ENCODE measurements at places on chromosomes 4 and X.

DNA sequence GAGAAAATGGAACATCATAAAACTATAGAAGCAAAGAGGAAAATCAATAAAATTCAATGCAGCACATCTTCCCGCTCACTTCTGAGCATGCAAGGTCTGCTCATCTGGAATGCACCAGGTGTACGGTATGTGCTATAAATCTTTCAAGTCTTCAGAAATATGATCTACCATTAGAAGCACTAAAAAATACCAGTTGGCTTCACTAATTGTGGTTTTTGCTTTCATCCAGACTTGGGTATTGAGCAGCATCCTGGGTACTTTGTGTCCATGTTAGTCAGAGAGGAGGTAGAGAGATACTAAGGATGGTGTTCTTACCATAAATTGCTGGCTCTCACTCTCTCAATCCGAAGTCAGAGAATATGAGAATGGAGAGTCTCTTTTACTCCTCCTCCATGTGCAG is 477.1 kb downstream of the PPARGC1A start:
- DNase-seq: no peak

DNA sequence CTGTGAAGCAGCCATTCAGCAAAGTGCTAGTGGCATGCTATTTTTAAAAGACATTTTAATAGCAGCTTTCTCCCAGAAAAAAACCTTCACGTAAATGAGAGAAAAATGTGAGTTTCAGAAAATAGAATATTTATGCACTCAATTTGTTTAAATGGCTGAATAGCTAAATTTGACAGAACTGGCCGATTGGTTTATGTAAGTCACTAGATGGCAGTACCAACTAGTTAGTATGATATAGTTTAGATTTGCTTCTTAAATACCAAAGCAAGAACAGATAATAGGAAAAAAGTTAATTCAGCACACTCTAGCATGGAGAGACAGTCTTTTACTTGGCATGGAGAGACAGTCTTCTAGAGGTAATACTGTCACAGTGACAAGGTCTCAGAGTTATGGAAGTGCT is 250.1 kb downstream of the SNCA start:
- DNase-seq: peak; percentile 28

GRCh38 chrX:68844581-68844980 is 15.8 kb downstream of the EFNB1 start:
- no peak for DNase-seq

- no peak for DNase-seq
Measured at GRCh38 chrX:38652934-38653442, 91.6 kb downstream of the TSPAN7 start.

- no peak for DNase-seq
Measured at GRCh38 chrX:40304115-40304514, 206.4 kb upstream of the BCOR start.

- DNase-seq: no peak
Measured at GRCh38 chr4:185566425-185566824, 31.1 kb upstream of the PDLIM3 start.

- no peak for DNase-seq
Measured at GRCh38 chr4:78342125-78342524, 209.4 kb upstream of the ANXA3 start.

- DNase-seq: no peak
Measured at GRCh38 chrX:18757956-18758932, 50.8 kb downstream of the PPEF1 start.

- DNase-seq: no peak
Measured at GRCh38 chr4:2402048-2402842, 16.2 kb downstream of the ZFYVE28 start.

DNA sequence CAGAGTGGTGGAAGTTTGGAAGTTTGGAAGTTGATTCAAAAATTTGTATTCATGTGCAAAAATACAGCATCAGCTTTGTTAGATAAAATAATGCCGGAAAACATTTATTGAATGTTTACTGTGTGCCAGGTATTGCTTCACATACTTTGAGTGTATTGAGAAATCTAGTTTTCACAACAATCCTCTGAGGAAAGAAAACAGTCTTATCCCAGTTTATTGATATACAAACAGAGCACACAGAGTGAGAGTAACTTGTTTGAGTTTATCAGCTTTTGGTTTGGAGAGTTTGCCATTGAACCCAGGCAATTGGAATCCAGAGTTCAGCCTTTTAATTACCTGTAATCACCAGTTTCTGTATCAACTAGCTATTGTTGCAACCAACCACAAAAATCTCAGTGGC is 127.2 kb upstream of the RPS6KA3 start:
- DNase-seq: no peak

DNA sequence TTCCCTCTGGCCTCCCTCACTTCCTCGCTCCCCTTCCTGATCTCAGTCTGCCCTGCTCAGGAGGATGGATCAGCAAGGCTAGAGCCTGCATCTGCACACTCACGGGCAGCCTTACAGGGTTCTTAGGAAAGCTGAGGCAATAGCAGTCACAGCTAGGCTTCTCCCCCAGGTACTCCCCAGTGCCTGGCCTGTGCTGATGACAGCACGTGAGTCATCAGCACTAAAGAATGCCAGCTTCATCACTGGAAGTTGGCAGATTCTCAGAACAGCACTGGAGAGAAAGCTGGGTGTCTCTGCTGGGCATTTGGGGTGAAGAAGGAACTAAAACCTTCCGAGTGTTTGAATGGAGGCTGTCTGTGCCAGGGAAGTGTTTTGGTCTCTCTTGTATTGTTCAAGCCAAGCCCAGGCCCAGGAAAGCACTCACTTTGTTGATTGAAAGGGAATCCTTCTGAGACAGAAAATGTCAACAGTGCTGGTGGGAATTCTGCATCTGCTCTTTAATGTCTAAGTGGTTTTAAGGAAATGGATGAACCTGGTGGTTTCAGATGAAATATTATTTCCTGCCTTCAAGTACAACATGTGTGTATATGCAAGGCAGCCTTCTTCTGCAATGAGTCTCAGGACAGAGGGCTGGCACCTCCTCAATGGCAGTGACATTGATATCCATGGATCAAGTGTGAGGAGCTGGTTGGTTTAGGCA is 73.0 kb upstream of the SCOC start:
- peak; percentile 12 for DNase-seq

DNA sequence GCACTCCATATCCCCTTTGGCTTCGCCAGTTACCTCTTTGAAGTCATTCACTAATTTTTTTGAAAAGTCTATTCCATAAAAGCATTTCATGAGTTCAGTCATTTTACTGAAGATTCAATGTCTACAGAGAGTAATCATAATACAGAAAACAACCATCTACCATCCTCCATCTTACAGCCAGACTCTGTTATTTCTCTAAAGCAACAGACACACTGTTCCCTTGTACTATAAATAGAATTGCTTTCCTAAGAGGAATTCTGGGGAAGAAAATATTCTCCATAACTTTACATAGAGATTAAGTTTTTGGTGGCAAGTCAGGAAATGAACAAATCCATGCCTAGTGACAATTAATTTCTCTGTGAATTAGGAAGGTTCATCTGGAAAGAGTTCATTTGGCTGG is 37.0 kb downstream of the XK start:
- DNase-seq: no peak

- no peak for DNase-seq
Measured at GRCh38 chrX:72683631-72684030, 30.5 kb downstream of the PHKA1 start.

- DNase-seq: no peak
Measured at GRCh38 chrX:68648960-68649359, 1.5 kb downstream of the STARD8 start.

- DNase-seq: no peak
Measured at GRCh38 chr4:162837241-162837640, 329.4 kb downstream of the NAF1 start.

- no peak for DNase-seq
Measured at GRCh38 chr4:76896614-76897535, 1.1 kb downstream of the SOWAHB start.

GRCh38 chr4:98539299-98539698 is 119.1 kb downstream of the TSPAN5 start:
- DNase-seq: peak; percentile 31

DNA sequence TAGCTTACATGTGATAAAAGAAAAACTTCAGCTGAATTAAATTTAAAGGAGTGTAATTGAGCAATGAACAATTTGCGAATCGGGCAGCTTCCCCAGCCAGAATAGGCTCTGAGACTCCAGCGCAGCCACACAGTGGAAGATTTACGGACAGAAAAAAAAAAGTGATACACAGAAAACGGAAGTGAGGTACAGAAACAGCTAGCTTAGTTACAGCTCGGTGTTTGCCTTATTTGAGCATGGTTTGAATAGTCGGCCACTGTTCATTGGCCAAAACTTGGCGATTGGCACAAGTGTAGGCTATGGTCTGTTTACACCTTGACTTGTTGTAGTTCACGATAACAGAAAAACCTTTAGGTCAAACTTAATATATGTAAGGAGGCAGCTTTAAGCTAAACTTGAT is 16.7 kb upstream of the SUPT20HL1 start:
- no peak for DNase-seq

GRCh38 chr4:49032440-49033161 is 46.5 kb downstream of the CWH43 start:
- DNase-seq: peak; percentile 26

DNA sequence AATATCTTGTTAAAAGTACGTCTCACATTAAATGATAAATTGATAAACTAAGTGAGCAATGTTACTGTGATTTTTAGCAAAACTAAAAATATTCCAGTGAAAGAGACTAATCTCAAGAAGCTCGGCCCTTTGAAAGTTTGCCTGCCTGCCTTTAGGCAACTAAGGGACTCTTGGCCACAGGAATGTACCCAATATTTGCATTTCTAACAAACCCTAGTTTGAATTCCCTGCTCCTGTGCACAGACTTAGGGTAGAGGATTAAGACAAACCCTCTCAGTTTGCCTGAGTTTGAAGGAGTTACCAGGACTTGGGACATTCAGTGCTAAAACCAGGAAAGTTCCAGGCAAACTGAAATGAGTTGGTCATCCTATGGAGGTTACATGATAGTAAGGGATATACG is 157.1 kb downstream of the SCFD2 start:
- no peak for DNase-seq

GRCh38 chrX:37425370-37425769 is 76.2 kb downstream of the PRRG1 start:
- no peak for DNase-seq

DNA sequence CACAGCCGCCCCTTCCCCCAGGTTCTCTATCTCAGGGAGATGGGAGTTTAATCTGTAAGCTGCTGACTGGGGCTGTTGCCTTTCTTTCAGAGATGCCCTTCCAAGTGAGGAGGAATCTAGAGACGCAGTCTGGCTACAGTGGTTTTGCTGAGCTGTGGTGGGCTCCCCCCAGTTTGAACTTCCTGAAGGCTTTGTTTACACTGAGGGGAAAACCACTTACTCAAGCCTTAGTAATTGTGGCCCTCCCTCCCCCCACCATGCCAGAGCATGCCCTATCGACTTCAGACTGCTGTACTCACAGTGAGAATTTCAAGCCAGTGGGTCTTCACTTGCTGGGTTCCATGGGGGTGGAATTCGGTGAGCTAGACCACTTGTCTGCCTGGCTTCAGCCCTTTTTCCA is 131.3 kb downstream of the FAAH2 start:
- no peak for DNase-seq

DNA sequence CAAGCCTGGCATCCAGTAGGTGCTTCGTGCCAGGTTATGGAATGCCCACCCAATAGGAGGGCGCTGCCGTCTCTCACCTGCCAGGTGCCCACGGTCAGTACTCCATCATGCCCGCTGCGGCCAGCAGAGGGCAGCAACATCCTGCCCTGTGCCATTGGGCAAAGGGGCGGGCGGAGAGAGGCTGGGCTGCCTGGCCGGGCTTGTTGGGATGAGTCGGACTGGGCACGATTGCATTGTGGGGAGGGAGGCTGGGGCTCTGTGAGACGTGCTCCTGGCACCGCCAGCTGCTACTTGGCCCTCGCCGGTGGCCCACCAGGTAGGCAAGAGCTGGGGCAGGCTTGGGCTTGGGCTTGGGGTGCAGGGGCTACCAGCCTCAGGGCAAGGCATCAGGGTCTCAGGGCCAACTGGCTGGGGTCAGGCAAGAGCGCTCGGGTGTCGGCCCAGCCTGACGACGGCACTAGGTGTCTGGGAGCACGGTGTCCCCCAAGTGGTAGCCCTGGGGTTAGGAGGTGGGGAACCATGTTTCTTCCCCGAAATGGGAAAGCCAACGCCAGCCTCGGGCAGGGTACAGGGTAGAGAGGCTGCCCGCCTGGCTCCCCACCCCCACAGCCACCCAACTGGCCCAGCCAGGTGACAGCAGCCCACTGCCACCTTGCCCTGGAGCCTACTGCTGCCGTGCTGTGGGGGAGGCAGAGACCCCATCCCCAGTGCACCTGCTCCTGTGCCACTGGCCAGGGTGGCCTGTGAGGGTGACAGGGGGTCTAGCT is at the start of gene PLXNB3:
TSS of gene PLXNB3 (plus strand) at position 261 of the 767 bp plus-strand sequence. CDS start 1,287 bp downstream, outside the sequence.
- peak; percentile 56 for DNase-seq

DNA sequence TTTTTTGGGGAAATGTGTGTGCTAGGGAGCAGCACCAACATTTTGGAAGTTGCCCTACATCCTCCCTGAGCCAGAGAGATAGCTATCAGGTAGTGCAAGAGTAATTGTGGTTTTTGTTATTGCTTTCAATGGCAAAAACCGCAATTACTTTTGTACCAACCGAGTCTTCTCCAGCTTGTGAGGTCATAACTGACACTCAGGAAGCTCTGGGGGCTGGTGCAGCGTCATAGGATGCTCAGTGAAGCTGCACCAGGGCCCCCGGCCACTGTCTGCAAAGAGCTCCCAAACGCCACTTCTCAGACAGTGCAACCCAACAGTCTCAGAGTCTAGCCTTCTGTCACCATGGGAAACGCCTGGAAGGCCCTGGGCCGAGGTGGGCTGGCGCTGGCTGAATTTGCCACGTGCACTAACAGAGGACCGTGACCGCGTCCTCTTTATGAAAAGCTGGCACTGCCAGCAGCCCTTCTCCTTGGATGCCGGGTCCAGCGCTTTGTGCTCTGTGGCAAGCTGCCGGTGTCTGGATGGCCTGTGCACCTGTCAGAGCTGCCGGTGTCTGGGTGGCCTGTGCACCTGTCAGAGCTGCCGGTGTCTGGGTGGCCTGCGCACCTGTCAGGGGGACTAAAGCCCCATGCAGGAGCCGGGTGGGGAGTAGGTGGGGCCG is 19.4 kb downstream of the SH3TC1 start:
- DNase-seq: no peak

GRCh38 chr4:158496030-158496741 is 25.5 kb upstream of the RXFP1 start:
- DNase-seq: peak; percentile 20

GRCh38 chr4:20658456-20658855 is 41.8 kb upstream of the PACRGL start:
- no peak for DNase-seq

DNA sequence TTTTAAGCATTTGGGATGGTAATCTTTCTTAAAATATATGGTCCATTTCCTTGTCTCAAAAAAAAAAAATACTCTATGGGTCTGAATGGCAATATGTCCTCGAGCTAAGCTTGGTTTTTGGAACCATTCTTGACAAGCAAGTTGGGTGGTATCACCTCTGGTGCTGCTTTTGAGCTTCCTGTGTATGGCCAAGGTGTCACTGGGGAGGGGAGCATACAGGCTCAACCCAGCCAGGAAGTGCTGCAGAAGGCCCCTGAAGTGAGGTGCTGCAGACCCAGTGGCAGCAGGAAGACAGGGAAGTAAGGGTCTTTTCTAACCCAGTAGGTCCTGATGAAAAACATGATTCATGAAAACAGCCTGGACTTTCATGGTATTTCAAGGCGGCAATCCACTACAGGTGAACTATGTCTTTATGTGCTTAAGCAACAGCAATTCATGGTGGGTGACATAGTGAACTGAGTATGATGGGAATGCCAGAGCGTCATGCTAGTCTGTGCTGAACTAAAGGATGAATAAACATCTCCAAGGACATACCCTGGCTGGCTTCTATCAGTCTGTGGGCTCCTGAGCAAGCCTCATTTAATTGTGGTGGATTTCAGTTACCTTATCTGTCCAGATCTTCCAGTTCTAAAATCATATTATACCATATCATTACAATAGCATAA is 15.1 kb downstream of the TRAPPC2 start:
- DNase-seq: no peak

- no peak for DNase-seq
Measured at GRCh38 chr4:173337463-173337862, 3.3 kb upstream of the HMGB2 start.
